ENCODE measurements at places on chromosomes 6 and 20.

GRCh38 chr20:44959082-44959637 is 1.0 kb downstream of the TOMM34 start:
- no peak for DNase-seq

- no peak for DNase-seq
Measured at GRCh38 chr20:59069026-59069425, 26.4 kb upstream of the PRELID3B start.

- DNase-seq: no peak
Measured at GRCh38 chr6:33918175-33918695, 114.4 kb upstream of the MLN start.

- DNase-seq: no peak
Measured at GRCh38 chr20:38420388-38421085, 14.6 kb downstream of the SNHG17 start.

DNA sequence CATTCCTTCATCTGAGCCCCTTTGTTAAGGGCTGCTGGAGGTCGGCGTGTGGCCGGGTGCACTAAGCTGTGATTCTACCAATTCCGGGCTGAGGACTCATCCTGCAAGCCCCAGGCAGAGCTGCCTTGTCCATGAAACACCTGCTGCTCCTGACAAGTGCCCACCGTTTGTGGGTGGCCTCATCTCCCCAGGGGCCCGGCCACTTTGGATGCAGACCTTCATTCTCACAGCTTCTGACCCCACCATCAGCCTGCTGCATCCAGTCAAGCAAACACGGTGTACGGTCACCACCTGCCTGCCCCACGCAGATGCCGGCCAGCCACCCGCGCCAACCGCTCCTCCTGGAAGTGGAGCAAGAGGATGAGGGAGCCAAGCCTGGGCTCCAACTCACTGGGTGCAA is 382.7 kb downstream of the THBS2 start:
- no peak for DNase-seq

DNA sequence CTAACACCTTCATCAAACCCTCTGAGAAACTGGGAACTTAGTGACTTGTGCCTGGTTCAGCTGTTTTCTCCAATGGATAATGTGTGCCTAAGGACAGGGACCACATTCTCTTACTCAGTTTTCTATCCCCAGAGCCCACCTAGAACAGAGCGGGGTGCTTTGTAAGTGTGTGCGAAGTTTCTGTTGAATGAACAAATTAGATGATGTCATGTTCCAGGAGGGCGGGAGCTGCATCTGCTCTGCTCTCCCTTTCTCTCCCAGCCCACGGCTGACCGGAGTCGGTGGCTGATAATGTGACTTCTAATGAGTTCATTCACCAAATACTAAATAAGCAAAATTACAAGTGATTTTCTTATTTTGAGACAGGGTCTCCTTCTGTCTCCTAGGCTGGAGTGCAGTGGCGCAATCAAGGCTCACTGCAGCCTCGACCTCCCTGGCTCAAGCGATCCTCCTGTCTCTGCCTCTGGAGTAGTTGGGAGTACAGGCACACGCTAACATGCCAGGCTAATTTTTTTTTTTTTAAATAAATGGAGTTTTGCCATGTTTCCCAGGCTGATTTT is 60.7 kb upstream of the FNDC1 start:
- no peak for DNase-seq

GRCh38 chr6:116008470-116009243 is 52.0 kb downstream of the FRK start:
- no peak for DNase-seq

DNA sequence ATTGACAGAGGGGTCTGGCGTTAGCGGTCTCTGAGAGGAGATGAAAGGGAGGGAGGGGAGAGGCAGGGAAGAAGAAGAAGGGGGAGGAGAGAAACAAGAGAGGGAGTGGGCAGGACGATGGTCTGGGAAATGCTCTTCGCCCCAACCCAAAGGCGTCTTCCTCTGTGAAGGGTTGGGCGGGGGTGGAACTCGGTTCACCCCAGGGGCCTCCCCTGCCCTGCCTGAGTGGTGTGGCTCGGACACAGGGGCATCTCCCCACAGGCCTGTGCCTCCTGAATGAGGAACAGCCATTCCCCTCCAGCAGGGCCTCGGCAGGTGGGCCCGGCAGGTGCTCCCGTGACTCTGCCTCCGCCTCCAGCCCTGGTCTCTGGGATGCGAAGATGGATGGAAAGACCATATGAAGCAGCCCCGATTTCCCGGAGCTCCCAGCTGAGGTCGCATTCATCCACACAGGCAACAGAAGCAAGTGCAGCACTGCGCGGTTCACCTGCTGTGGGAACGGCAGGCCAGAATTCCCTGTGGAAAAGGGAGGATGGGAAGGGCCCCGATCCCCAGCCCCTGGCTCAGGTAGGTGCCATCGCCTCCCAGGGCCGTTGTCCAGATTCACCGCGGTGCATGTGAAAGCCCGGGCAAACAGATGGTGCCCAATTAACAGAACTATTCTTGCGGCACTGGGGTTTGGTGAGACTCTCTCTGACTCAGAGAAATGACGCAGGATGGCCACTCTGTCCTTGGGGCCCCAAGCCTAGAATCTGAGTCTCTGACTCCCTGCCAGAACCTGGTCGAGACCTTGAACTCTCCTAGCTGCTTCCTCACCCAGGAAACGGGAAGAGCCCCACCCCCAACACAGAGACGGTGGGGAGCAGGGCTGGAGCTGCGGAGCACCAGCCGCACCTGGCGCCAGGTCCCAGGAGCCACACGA is 29.4 kb upstream of the RPS6KA2 start:
- no peak for DNase-seq

- DNase-seq: no peak
Measured at GRCh38 chr20:36881888-36882287, 6.0 kb downstream of the TLDC2 start.

- no peak for DNase-seq
Measured at GRCh38 chr6:45952546-45952945, 63.1 kb downstream of the CLIC5 start.

GRCh38 chr20:54231036-54231435 is 23.1 kb downstream of the PFDN4 start:
- no peak for DNase-seq

DNA sequence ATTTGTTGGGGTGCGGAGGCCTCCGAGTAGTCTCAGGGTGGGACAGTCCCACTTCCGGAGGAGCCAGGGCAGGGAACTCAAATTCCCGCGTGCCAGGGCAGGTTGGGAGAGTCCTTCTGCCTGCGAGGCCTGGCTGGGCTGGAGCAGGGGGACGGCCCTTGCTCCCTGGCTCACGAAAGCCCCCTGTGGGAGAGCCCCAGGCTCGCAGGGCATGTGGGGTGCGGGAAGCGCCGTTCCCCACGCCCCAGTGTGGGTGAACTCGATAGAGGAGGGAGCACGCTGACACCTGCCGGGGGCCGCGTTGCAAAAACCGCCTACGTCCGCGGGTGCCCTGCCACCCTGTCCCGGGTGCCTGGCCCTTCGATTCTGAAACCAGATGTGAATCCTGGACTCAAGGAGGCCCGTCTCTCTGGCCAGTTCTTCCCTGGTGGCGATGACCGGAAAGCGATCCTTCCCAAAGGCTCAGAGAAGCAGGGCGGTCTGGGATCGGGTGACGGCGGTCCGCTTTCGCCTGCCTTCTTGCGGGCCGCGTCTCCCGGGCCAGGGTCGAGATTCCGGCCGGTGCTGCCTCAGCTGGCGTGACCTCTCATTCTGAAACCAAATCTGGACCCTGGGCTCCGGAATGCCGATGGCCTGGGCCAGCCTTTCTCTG is 1846.5 kb upstream of the DEFB115 start:
- DNase-seq: no peak

GRCh38 chr20:48769069-48769983 is 58.5 kb downstream of the PREX1 start:
- DNase-seq: no peak

- DNase-seq: no peak
Measured at GRCh38 chr6:113450061-113450465, 407.1 kb upstream of the MARCKS start.

DNA sequence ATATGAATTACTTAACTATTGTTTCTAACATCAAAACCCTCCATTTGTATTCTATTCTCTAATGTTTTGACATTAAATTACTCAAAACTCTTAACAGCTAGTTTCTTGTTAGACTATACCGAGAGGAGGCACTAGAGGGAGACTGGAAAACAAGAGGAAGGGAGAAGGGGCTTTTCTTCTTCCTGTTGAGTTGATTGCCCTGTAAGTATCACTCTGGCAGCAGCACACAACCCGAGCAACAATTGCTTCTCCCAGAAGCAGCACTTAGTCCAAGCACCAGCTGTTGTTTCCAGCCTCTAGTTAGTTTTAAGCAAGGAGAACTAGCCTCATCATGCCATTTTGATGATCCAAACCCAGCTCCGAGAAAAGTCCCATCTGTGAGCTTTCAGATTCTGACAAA is 603.8 kb downstream of the PRKN start:
- no peak for DNase-seq

- no peak for DNase-seq
Measured at GRCh38 chr20:3167738-3168078, 5.6 kb downstream of the LZTS3 start.

Measured in hematopoietic multipotent progenitor cell treated with erythropoietin and hydrocortisone succinate and interleukin-3 and kit ligand, for 15 days (in vitro differentiated cells).